ENCODE measurements at places on chromosomes 7 and 10. TPM values are rescaled to one million over a fixed set of nuclear protein-coding genes. Genes with fewer than 3 reads are reported as not detected.
A peak's percentile ranks its signal among the peaks of the same experiment; 100 is the strongest.

- no peak for DNase-seq
Observed at GRCh38 chr7:139159900-139160675, 50.6 kb upstream of the ZC3HAV1 start.

- no peak for DNase-seq
Observed at GRCh38 chr7:31724696-31725095, 37.7 kb downstream of the PPP1R17 start.

DNA sequence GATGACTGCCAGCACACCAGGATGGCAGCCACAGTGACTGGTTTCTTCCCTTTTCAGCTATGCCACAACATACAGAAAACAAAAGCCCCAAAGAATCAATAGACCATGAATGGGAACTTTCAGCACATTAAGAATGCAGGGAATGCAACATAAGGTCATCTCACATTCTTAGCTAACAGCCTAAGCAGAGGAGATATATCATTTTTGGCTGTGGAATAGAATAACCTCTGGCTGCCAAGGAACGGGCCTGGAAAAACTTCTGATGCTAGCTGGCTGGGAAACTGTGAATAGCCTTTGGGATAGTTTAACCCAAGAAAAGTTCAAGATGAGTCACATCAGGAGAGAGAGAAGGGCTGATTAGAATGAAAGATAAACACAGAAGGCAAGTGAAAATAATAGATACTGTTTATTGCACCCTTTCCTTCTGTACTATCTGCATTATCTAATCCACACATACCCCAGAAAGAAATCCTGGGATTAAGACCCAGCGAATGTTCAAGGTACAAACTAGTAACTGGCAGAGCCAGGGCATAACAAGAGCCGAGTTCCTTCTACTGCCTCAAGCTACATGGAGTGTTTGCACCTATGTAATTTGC lies 169.2 kb downstream of the SEMA3A start:
- DNase-seq, result peak; percentile 45

DNA sequence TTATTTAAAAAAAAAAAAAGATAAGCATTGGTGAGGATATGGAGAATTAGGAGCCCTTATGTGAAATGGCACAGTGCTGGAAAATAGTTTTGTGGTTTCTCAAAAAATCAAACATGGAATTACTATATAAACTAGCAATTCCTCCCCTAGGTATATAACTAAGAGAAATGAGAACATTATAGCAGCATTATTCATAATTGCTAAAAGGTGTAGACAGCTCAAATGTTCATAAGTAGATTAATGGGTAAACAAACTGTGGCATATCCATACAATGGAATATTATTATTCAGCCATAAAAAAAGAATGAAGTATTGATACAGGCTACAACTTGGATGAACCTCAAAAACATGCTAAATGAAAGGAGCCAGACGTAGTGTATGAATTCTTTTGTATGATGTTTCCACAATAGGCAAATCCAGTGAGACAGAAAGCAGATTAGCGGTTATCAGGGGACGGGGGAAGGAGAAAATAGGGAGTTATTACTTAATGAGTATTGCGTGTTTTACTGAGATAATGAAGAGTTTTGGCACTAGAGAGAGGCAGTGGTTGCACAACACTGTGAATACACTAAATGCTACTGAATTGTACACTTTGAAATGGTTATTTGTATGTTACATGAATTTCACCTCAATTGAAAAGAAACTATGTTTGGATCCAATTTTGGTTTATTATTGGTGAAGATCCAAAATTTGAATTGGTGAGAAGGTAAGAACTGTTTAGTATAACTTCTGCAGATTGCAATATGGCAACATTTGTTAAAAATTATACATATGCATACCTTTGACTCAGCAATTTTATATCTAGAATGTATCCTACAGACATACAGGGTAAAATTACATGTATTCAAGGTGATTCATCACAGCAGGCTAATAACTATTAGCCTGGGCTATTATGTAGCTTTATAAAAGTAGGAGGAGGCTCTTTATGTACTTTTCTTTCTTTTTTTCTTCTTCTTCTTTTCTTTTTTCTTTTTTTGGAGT lies 69.7 kb downstream of the VCL start:
- DNase-seq, result no peak

DNA sequence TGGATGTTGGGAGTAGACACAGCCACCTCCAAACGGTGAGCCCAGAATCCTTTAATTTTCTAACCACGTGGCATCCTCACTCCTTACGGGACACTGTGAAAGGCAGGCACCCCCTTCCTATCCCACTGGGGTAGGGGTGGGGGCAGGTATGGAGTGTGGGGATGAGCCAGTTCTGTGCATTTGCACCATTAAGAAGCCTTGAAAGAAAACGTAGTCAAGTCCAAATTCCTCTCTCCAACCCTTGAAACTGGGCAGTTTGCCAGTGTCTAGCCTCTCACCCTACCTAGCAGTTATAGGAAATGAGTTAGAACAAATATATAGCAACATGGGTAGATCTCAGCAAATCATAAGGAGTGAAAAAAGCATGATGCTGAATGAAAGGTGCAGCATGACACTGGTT lies 92.4 kb upstream of the LEP start:
- no peak for DNase-seq

DNA sequence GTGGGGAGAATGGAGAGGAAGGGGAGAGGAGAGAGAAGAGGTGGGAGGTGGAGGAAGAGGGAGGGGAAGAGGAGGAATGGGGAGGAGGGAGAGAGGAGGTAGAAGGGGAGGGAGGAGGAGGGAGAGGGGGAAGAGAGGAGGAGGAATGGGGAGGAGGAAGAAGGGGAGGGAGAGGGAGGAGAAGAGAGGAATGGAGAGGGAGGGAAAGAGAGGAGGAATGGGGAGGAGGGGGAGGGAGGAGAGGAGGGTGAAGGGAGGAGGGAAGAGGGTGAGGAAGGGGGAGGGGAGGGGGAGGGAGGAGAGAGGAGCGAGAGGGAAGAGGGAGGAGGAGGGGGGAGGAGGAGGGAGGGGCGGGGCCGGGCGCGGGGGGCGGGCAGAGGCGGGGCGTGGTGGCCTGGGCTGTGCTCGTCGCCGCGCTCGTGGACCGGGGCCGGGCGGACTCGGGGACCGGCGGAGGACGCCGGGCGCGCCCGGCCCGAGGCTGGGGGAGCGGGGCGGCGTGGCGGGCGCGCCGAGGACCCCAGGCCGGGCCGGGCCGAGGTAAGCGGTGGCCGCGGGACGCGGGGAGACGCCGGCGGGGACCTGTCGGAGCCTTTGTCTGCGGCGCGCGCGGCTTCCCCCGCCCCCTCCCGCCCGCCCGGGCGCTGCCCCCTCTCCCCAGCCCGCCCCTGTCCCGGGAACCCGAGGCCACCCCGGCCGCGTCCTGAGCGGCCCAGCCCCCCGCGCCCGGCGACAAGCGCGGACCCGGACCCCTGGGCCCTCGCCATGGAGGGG lies at the start of gene SLC29A4:
Gene SLC29A4 (plus strand): TSS at position 401 of the 774 bp plus-strand sequence. CDS start 4,874 bp downstream, outside the sequence.
- no peak for DNase-seq

GRCh38 chr7:17983221-17984062 lies 43.1 kb upstream of the SNX13 start:
- DNase-seq, result no peak

DNA sequence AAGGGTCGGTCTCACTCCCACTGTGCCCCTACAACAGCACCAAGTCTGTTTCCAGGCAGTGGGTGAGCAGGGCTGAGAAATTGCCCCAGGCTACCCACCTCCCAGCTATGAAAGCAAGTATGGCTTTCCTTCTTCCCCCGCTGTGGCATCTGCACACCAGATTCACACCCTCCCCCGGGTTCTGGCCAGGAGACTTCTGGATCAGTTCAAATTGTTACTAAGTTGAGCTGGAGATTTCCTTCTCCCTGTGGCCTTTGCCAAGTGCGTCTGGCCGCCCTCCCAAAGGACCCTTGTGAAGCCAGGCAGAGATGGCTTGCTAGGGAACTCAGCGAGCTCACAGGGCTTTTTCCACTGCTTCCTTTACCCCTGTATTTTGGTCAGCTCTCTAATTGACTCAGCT lies 555.4 kb downstream of the SH2D4B start:
- DNase-seq, result no peak

DNA sequence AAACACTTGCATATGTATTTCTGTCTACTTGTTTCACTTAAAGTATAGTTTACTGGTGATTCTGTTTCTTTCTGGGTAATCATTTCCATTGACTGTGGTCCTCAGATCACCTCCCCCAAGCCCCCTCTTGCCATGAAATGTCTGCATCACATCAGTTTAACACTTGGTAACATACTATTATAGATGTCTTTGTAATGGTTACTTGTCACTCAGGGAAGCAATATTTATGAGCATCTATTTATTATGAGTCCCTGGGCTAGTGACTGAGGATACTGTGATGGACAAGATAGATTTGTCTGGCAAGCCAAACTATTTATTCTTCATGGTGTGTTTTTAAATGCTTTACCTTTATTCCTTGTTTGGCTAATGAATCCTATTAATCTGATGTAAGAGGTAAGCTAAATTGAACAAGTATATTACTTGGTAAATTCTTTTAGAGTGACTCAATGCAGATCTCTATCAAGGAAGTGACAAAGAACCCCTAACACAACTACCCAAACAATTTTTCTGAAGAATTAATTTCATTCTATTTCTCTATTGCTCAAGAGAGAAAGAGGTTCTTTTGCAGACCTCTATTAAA lies 270.9 kb downstream of the RELN start:
- DNase-seq, result no peak

DNA sequence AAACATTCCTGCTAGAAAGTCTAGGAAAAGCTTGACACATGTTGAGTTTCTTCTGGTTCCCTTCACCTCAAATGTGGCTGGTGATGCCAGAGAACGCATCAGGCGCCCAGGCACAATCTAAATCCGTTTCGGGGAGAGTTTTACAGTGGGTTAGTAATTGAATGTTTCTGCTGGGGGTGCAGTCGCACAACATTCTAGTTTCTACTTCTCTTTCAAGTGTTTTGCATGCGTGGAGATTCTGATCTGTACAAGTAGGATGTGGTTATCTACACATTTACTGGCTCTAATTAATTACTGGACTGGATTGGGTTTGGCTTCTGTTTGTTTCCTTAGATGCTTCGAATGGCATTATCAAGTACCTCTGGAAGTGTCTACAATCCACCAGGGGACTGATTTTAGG lies 173.8 kb downstream of the TMEM26 start:
- DNase-seq, result no peak

DNA sequence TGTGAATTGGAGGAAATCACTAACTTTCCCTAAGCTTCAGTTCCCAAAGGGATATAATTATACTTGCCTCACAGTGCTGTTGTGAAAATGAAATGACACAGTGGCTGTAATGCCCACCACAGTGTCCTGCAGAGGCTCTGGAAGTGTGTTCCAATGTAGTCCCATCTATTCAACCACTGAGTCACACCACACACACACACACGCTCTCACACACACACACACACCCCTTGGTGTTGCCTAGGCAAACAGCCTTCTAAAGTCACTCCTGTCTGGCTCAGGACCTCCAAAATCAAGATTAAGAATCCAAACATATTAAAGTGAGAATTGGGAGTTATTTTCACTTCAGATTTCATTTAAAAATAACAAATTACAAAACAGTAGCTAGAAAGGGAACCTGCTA lies 73.3 kb downstream of the NRCAM start:
- DNase-seq, result no peak

DNA sequence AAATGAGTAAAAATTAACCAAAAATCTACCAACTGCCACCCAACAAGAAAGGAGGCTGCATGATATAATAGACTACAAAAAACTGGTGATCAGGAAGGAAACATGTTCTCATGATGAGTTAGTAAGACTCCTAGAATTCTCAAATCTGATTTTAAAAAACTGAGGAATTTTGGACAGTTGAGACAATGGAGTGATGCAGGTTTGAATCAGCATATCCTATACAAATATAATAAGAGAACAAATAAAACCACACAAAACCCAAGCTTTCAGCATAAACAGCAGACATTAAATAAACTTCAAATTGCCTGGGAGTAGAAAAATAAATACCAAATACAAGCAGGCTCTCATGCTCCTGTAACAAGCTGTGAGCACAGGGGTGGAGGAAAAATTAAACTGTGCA lies 57.8 kb downstream of the SLC25A40 start:
- DNase-seq, result no peak

- no peak for DNase-seq
Observed at GRCh38 chr7:143408252-143408685, 387 bp downstream of the EPHA1 start.

GRCh38 chr7:115477193-115477651 lies 553.3 kb downstream of the TFEC start:
- DNase-seq, result no peak

DNA sequence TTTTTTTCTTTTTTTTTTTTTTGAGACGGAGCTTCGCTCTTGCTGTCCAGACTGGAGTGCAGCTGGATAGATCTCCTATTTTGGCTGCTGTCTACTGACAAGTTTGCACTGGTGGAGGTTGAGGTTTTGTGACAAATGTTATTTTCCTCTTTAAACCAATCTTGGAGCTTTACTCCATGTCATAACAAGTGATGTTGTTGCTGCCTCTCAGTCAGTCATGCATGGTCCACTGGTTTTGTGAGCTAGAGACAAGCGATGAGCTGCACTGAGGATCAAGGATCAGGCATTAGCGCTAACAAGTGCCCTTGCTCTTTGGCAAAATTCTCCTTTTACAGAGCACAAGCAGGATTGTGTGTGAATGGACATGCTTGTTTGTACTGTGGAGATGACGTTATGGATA lies 805 bp upstream of the WDFY4 start:
- no peak for DNase-seq

DNA sequence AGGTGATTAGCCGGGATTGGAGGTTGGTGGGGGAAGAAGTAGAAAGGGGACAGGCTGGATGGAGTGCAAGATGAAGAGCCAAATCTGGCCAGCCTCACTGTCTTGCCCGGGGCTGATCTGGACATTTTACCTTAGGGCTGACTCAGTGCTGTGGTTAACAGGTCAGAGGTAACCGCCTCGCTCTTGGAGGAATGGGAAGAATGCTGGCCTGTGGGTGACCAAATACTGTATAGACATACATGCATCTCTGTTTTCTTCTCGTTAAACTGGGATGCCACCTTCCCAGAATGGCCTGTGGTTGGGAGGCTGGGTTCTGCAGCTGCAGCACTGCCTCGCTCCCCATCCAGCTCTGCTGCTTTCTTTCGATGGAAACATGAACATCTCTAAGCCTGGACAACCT lies 120.0 kb downstream of the SEC23IP start:
- DNase-seq, result no peak

DNA sequence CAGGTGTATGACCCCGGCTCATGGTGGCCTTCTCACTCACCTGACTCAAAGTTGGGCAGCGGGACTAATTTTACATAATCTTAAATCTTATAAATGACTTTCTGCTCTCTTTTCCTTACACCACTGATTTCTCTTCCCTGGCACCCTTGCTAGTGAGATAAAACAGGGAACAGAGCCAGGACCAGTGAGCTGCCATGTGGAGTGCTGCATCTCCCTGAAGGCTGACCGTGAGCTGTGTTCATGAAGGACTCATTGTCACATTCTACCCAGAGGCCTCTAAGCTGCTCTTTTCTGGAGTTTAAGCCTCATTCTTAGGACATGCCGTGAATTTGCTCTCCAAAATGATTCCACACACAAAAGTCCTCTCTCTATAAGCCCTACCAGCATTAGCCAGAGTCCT lies 762.3 kb downstream of the AUTS2 start:
- DNase-seq, result no peak

Gene CABCOCO1
- total RNA-seq, result 2.0 TPM

Gene PDCD4
- 148 TPM for total RNA-seq

Gene NRAP
- total RNA-seq, result 1.5 TPM

Gene H2BK1
- not detected for total RNA-seq

Gene LFNG
- total RNA-seq, result 16.8 TPM

Gene OR6B1
- total RNA-seq, result not detected
